Head of caudate nucleus (tissue), 42 donors: ENCODE measurements at places on chromosomes 1 and 21.

- no peak for DNase-seq
These were observed 6.4 kb upstream of the S100A8 start for GRCh38 chr1:153397051-153397923.

DNA sequence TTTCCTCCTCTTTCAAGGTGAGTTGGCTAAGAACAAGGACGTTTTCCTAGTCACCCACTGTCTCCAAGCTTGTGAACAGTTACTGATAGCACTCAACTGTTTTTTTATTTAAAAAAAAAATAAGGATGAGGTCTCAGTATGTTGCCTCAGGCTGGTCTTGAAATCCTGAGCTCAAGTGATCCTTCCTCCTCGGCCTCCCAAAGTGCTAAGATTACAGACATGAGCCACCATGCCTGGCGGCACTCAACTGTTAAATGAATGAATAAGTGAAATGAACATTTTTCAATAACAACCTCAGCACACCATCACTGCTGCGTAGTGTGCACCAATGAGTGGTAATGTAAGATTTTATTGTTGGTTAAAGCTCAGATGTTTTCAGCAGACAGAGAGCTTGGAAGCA, 214.1 kb upstream of the NRIP1 start:
- DNase-seq = no peak

- no peak for DNase-seq
These were observed 14.0 kb upstream of the MGST3 start for GRCh38 chr1:165616987-165617546.

GRCh38 chr21:42417533-42417932, 13.8 kb downstream of the UBASH3A start:
- no peak for DNase-seq

- no peak for DNase-seq
These were observed 46.6 kb downstream of the RRAGC start for GRCh38 chr1:38812981-38813380.

GRCh38 chr1:37725851-37726613, 33.7 kb downstream of the CDCA8 start:
- DNase-seq = peak; percentile 52

GRCh38 chr1:153565529-153566374, at the start of gene S100A2:
Gene S100A2, minus strand, starts transcription at chr1:153565844. Its CDS starts 1,967 bp downstream, at chr1:153563877.
- DNase-seq = no peak

DNA sequence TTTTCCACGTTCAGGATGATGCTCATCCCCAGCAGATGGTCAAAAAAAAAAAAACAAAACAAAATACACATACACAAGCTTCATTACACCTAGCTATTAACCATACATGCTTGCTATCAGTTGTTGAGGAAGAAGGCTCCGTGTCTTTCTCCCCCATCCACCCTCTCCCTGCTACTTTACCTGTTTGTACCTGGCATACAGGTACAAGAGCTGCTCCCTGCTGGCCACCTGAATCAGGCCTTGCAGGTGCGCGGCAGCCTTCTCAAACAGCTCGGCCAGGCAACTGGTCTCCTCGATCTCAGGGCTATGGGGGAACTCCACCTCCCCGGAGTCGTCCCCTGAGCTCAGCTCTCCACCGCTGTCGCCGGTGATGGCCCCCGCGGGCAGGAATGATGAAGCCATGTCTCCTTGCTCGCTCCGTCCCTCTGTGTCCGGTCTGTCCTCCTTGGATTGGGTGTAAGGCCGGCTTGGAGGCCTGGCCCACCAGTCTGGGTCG, 464 bp downstream of the ACBD6 start:
- DNase-seq = no peak

GRCh38 chr1:84940481-84940880, 47.5 kb upstream of the LPAR3 start:
- DNase-seq = no peak

DNA sequence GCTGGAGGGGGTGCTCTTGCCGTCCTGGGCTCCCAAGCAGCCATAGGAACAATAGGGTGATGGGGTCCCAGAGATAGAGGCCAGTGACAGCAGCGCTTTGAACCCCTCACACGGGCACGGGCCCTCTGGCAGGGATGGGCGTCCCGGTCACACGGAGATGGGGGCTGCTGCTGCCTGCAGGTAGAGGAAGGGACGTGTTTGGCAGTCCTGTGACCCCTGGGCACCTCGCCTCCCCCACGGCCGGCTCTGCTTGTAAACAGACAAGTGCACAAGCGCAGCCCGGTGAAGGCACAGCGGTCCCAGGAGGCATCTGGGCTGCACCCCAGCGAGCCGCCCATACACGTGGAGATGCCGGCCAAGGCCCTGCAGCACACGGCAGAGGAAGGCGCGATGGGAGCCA, 36.5 kb upstream of the PDE9A start:
- DNase-seq = no peak

- no peak for DNase-seq
These were observed 18.6 kb downstream of the NAV1 start for GRCh38 chr1:201557572-201557958.

GRCh38 chr1:42943166-42943565, 15.5 kb downstream of the SLC2A1 start:
- no peak for DNase-seq

DNA sequence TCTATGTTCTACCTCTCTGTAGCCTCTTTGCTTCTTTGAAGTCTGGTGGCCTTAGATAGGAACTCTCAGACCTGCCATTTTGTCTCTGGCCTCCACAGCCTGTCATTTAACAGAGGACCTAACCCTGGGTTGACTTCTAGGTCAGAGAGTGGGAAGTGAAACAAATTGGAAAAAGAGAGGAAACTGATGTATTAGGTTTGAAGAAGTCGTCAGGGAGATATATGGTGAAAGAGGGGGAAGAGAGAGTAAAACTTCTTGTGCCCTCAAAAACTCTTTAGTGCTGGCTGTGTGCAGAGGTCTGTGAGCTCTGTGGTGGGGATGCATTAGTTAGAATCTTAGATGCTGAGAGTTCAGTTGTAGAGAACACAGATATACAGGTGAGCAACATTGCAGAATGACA, 30.2 kb upstream of the CD1D start:
- no peak for DNase-seq

DNA sequence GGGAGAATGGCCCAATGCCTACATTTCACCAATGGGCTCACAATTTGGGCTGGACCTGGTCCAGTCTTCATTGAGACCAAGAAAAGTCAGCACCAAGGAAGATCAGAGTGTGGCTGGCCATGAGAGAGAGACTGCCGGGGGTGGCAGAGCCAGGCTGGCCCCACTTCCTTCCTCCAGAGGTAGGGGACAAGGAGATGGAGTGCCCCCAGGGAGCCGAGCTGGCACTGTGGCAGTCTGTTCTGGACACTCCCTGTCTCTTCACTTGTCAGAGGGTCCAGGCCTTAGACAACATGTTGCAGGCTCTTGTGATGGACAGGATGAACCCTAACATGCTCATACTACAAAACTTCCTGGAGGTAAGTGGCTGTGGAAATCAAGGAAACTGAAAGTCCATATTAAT, 27.7 kb downstream of the INAVA start:
- no peak for DNase-seq

DNA sequence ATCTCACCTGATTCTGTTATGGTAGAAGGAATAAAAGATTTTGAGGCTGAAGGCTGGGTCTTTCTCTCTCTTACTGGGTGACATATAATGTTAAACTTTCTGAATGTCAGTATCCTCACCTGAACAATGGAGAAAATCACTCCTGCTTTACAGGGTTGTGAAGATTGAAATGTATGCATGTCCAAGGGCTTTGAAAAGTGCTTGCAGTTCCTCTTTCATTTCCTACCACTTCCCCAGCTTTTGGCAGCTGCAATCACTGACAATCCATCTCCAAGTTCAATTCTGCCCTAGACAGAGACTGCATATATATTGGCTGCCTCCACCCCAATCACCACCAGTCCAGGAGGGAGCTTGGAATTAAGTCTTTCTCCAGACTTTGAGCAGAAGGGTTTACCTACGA, 39.8 kb downstream of the FAM78B start:
- DNase-seq = no peak

- no peak for DNase-seq
These were observed 325.8 kb upstream of the PBX1 start for GRCh38 chr1:164233149-164233548.

DNA sequence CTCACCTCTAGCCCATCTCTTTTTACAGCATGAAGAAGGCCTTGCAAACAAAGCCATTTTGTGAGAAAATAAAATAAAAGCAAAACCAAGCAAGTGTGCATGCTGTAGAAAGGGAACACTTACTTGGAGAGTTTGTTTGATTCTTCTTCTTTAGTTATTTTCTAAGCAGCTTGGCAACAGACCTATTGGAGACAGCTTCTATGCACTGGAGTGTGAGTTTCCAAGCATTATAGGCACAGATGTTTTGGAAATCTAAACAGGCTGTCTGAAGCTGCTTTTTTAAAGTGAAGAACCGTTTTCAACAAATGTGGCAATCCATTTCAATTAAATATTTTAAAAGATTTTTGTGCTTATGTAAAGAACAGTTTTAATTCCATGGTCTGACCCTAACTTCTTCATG, 76.6 kb downstream of the NGF start:
- DNase-seq = no peak

GRCh38 chr1:201809876-201810275, 19.1 kb upstream of the IPO9 start:
- DNase-seq = no peak

DNA sequence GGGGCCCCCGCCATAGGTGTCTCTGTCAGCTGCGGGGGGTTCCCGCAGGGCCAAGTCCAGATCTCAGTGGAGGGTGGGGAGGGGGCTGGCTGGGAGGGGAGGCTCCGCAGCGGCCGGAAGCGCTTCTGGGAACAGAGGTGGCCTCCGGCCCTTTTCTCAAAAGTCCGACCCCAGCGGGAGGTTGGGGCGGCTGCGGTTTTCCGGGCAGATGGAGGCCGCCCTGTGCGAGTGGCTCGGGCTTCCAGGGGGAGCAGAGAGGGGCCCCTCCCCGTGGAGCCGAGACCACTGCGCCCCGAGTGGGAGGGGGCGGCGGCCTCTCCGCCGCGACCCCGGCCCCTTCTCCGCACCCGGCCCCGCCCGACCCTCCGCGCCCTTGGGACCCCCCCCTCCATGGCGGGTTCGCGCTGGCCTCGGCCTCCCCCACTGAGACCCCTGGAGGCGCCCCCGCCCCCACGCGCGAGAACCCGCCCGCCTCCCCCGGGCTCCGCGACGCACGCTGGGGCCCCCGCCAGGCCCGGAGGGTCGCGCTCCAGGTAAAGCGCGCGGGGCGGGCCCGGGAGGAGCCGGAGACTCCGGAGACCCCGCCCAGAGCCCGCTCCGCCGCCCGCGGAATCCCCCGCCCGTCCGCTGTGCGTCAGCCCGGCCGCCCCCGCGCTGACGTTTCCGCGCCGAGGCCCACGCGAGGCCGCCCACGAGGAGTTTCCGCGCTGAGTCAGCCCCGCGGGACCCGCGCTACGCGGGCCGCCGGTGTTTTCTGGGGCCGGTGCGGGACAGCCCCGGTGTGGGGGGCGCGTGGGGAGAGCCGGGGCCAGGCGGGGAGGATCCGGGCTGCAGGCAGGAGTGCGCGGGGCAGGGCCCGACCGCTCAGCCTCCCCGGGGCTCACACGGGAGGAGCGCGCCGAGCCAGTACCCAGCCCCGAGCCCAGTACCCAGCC, 5.2 kb downstream of the TNFRSF18 start:
- peak; percentile 76 for DNase-seq

DNA sequence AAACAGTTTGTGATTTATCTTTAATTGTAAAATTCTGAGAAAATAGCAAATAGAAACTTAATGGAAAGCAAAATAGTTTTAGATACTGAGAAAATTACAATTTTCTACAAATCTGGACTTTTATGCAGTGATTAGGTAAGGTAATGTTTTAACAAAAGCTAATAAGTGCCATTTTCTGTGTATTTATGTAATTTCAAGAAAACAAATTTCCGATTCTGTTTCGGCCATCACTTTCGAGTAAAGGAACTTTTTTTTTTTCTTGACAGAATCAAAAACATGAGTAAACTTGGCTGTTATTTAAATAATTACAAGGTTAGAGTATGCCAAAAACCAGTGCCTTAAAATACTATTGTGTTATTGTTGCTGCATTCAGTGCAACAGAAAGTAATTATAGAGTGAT, 280.4 kb upstream of the C1orf105 start:
- DNase-seq = no peak

GRCh38 chr1:67148516-67149178, 13.9 kb upstream of the C1orf141 start:
- no peak for DNase-seq

- DNase-seq = peak; percentile 48
These were observed 46.5 kb upstream of the RNF11 start for GRCh38 chr1:51189421-51190073.

- no peak for DNase-seq
These were observed 37.8 kb upstream of the CD2 start for GRCh38 chr1:116716391-116716790.

- no peak for DNase-seq
These were observed 162.7 kb downstream of the PIGK start for GRCh38 chr1:77056525-77056924.

GRCh38 chr1:42941640-42942330, 16.9 kb downstream of the SLC2A1 start:
- DNase-seq = no peak

DNA sequence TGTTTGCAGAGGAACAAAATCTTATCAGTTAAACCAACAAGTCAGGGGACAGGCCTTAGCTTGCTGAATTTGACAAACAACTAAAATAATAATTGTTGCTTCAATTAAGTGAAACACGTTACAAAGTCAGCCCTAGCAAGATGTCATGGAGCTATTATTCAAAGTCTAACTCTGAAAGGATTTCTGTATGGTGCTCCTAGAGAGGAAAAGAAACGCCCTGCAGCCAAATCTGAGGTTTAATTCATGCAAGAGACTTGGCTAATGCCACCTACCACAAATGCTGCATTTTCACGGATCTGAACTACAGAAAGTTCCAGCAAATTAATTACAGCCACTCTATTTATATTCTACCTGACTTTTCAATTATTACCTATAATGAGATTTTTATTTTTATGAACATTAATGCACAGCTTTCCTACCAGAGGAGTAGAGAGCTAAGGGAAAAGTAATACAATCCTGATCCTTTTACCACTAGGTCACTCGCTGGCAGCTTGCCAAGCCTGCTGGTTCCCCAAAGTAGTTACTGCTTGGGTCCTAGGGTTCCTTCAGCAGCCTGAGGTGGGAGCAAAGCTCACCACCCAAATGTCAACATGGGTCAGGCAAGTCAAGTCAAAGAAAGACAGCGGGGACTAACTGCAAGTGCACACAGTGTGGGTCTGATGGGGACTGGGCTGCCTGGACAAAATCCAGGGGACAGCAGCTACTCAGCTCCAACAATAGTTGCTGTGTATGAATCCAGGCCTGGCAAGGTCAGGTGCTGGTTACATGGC, 8.5 kb downstream of the COLGALT2 start:
- peak; percentile 87 for DNase-seq

GRCh38 chr1:176241385-176242015, 34.4 kb upstream of the COP1 start:
- DNase-seq = no peak

DNA sequence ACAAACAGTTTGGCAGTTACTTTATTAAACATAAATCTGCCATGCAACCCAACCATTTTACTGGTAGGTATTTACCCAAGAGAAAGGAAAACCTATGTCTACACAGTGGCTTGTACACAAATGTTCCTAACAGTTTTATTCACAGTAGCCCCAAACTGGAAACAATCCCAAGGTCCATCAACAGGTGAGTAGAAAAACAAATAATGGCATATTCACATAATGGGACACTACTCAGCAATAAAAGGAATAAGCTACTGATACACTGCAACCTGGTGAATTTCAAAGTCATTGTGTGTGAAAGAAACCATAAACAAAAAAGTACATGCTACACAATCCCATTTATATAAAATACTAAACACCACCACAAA, 12.7 kb downstream of the KYAT3 start:
- DNase-seq = no peak
